ENCODE measurements at places on chromosomes 6 and 20.
A peak's percentile ranks its signal among the peaks of the same experiment; 100 is the strongest.

DNA sequence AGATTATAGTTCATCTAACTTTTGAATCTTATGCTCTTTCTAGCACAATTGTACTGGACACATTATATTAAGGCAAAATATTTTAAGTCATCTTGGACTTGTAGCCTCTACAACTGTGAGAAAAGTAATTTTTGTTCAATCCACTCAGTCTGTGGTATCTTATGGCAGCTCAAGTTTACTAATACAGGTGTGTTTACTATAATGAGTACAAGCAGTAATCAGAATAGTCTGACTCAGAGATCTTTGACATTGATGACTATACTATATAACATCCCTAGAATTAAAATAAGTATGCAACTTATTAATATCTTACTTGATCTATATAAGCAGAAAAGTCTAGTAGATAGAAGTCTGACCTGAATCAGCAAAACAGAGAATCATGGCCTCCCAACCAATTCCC is 40.7 kb upstream of the PRSS16 start:
- no peak for DNase-seq

DNA sequence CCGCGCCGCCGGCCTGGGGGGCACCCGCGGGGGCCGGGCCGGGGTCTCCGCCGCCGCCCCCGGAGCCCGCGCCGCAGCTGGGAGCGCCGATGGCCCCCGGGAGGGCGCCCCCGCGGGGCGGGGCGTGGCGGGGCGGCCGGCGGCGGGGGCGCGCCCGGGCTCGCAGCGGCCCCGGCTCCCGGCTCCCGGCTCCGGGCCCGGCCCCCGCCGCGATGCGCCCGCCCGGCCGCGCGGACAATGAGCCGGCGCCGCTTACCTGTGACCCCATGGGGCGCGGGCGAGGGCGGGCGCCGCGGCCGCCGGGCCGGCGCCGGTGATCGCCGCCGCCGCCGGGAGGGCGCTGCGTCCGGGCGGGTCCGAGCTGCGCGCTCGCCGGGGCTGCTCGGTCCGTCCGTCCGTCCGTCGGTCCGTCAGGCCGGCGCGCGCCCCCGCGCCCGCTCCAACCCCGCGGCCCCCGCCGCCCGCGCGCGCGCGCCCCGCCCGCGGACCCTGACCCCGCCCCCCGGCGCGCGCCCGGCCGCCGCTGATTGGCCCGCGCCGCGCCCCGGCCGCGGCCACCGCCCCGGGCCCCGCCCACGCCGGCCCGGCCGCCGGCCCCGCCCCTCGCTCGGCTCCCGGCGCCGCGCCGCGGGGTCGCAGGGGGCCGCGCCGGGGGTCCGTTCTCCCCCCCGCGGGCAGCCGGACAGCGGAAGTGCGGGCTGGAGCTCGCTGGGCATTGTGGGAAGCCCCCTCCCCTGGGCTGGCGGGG is at the start of gene ZBTB46:
Gene ZBTB46 (minus strand): TSS at position 424 of the 748 bp plus-strand sequence. CDS start 40,507 bp downstream, outside the sequence.
- peak; percentile 25 for DNase-seq

- no peak for DNase-seq
Observed at GRCh38 chr6:17851001-17851719, 136.3 kb downstream of the KIF13A start.

GRCh38 chr20:22544462-22544861 is 39.9 kb downstream of the FOXA2 start:
- DNase-seq, result no peak

GRCh38 chr6:46061497-46061896 is 45.8 kb upstream of the CLIC5 start:
- no peak for DNase-seq

GRCh38 chr20:44050327-44050726 is 135.7 kb downstream of the TOX2 start:
- DNase-seq, result no peak

DNA sequence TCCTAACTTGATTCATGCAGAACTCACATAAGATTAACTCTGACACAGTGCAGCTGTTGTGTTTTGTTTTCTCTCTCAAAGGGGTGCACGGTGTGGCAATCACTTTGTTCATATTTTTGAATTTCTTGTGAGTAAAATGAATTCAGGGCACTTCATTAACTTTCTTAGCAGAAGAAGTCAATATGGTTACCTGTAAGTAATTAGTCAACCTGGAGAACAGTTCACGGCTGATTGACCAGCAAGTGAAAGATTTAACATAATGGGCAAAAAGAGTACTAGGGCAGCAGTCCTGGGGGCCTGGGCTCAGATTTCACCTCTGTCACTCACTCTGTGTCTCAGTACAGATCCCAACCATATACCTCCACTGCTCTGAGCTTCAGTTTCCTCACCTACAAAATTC is 102.4 kb upstream of the SPTLC3 start:
- DNase-seq, result no peak

DNA sequence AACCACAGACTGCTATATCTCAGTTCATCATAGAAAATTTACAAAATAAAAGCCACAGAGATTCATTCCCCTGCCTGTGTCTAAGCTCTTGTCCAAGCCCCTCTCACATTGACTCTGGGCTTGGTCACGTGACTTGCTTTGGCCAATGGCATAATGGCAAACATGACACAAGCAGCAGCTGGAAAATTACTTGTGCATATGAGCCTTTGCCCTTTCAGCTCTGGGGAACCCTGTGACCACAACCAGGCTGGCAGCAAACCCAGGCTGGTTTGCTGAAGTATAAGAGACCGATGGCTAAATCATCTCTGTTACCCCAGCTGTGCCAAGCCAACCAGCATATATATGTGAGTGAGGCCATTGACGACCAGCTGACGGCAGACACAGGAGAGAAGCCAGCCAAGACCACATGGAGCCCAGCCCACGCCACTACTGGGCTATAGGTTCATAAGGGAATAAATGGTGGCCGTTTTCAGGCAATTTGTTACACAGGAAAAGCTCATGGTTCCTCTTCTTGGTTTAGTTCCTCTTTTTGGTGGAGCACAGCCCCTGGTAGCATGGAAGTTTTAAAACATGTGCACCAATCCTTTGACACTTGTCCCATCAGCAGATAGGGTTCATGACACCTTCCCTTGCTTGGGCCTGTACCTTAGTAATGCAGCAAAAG is 31.8 kb upstream of the RSPO4 start:
- DNase-seq, result peak; percentile 1

- DNase-seq, result no peak
Observed at GRCh38 chr6:147544420-147544819, 35.9 kb downstream of the SAMD5 start.

DNA sequence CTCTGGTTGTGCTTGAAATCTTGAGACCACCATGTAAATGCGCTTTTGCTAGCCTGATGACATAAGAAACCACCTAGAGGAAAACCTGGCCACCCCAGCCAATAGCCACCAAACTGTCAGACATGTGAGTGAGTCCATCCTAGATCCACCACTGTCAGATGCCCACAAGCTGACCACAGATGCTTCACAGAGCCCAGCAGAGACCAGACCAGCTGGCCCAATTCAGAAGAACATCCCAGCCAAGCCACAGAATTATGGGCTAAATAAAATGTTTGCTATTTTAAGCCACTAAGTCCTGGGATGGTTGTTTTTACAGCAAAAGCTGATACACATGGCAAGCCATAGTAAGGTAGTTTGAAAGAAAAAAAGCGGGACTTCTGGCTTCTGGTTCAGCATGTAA is 425.3 kb downstream of the KIF16B start:
- DNase-seq, result no peak

DNA sequence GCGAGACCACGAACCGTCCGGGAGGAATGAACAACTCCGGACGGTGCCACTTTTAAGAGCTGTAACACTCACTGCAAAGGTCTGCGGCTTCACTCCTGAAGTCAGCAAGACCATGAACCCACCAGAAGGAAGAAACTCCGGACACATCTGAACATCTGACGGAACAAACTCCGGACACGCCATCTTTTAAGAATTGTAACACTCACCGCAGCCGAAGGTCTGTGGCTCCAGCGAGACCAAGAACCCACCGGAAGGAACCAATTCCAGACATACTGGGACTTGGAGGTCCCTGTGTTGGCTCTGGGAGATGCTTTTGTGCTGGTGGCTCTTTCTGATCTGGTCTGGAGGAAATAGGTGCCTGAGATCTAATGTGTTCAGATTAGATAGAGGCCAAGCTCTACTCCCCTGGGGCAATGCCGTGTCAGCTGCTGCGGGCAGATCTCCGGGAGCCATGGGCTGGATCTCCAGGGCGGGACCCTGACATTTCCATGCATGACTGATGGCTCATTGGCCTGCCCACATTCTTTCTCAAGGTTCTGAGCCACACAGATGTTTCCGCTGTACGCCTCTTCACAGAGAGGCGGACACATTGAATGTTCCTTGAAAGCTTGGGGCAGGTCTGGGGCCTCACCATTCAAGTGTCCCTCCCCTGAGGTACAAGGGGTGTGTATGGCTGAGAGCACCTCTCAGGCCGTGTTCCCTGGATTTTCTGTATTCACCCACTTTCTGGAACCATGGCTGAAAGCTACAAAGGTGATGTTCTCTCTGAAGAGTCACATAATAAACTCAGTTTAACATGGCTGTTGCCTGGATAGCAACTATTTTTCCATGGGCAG is 29.3 kb downstream of the GMPR start:
- DNase-seq, result no peak

- DNase-seq, result no peak
Observed at GRCh38 chr6:55836945-55837344, 38.4 kb downstream of the BMP5 start.

- DNase-seq, result no peak
Observed at GRCh38 chr6:75818098-75818855, 69.2 kb downstream of the MYO6 start.

DNA sequence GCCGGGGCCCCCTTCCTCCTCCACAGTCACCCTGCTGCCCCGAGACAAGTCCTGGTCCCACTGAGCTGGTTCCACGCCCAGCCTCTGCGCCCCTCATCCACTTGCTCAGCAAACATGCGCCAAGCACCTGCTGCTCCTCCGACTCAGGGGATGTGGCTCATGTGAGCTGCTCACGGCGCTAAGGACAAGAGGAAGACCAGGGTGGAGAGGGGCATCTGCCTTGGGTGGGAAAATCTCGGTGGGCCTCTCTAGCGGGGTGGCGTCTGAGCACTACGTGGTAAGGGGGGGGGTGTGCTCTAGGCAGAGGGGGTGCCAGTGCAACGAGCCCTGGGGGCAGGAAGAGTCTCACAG is 4.5 kb downstream of the LAMA5 start:
- no peak for DNase-seq

GRCh38 chr6:166927240-166927934 is 29.0 kb downstream of the RNASET2 start:
- DNase-seq, result no peak

DNA sequence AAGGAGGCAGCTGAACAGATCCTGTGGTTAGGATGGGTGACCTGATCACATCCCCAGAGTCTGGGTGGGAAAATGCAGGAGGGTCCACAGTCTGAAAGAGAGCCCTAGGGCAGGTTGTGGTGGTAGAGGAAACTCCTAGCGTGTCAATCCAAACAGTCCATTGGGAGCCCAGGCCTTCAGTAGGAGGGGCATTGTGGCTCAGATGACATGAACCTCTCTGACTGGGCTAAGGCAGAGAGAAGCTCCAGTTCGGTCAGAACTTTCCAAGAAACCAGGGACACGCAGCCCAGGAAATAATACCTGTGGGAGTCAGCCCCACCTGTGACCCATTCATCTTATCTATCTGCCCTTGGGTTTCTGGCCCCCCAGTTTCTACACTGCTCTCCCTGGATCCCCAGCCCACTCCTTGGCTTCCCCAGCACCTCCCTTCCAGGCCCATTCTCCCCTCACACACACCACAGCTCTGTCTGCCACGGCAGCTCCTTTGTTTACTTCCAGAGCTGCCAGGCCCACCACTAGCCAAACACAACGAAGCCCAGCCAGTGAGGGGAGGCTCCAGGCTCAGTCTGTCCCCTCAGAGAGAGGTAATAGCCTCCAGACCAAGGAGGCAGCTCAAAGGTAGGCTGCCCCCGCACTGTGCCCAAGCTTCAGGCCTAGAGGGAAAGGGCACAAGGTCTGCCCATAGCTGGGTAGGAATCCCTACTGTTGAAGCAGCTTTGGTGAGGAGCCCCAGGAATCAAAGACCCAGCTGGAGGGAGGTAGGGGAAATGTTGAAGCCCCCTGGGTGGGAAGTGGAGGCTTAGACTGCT is 6.2 kb downstream of the GDF5 start:
- no peak for DNase-seq

- no peak for DNase-seq
Observed at GRCh38 chr6:56024931-56025330, 149.5 kb upstream of the BMP5 start.

DNA sequence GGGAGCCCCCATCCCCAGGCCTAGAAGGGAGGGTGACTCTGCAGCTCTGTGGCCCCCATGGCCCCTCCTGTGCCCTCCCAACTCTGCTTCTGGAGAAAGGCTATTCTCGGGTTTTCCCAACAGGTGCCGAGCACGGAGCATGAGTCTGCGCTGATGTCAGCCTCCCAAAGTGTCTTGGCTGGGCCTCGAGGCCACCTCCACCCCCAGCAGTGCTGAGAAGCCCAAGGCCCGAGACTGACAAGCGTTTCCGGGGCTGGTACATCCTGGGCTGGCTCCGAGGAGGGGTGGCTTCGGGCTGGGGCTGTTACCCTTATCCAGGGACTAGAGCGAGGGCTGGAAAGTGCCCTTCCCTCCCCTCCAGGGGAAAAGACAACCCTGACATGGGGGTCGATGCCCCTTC is 60.2 kb upstream of the GATA5 start:
- DNase-seq, result no peak

- DNase-seq, result no peak
Observed at GRCh38 chr6:157637516-157637915, 185.5 kb upstream of the SNX9 start.

DNA sequence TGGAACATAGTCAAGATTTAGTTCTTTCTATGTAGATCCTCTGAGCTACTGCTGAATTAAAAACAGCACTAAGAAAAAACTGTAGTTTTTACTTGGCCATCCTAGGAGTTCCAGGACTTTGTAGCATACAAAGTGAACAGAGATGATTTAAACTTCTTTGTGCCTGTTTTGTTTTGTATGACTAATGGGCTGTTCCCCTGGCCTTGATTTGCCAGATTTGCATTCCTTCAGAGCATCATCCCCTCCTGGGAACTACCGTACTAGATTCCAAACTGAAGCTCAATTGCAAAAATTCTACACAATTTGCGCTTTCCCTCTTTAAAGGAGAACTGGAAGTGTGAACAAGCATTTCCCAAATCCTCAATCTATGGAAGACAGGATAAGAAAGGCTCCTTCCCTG is 23.1 kb downstream of the ACOT13 start:
- no peak for DNase-seq

DNA sequence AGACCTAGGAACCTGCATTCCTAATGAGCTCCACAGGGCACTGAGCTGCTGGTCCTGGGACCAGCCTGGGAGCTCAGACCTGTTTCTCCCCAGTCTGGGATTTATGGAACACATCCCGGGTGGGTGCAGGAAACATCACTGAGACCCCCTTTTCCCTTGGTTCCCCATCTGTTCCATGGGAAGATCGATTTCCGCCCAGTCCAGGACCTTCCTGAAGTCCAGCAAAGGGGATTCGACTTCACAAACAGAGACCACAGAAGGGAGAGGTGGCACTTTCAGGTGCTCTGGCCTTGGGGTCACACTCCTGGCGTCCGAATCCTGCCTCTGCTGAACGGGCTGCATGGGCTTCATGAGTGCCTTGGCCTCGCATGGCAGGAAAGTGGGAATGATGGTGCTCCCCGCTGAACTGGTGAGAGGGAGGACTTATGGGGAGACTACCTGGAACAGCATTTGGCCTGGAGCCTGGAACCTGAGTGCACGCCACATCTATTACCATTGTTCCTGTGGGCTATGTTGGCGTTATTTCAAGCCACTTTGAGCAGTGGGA is 296.3 kb downstream of the TAF4 start:
- no peak for DNase-seq

- DNase-seq, result no peak
Observed at GRCh38 chr20:32040142-32040953, 11.7 kb upstream of the HCK start.

- no peak for DNase-seq
Observed at GRCh38 chr6:107699254-107699653, 124.9 kb downstream of the SCML4 start.
